WTC11 (cell line): ENCODE measurements at places on chromosomes 3 and 15.
A peak's percentile ranks its signal among the peaks of the same experiment; 100 is the strongest.

- no peak for DNase-seq
Observed at GRCh38 chr15:48307586-48307985, 23.6 kb upstream of the DUT start.

- DNase-seq = no peak
Observed at GRCh38 chr3:171283183-171283847, 176.9 kb downstream of the TNIK start.

- DNase-seq = no peak
Observed at GRCh38 chr3:63150880-63151279, 127.2 kb upstream of the SYNPR start.

- no peak for DNase-seq
Observed at GRCh38 chr15:69758291-69758771, 305.7 kb downstream of the RPLP1 start.

- DNase-seq = no peak
Observed at GRCh38 chr3:56874269-56874668, 72.5 kb upstream of the ARHGEF3 start.

DNA sequence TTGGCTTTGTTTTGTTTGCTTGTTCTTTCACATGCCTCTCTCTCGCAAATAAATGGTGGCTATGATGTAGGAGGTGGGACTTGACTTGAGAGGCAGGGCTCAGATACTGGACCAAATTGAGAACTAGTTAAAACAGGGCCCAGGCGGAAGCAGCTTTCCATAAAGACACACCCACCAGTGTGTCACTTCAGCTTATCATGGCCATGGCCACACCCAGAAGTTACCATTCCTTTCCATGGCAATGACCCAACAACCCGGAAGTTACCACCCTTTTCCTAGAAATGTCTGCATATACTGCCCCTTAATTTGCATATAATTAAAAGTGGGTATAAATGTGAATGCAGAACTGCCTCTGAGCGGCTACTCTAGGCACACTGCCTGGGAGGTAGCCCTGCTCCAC, 62.6 kb upstream of the CNTN4 start:
- DNase-seq = no peak

GRCh38 chr3:152941859-152942258, 106.9 kb downstream of the P2RY1 start:
- no peak for DNase-seq

DNA sequence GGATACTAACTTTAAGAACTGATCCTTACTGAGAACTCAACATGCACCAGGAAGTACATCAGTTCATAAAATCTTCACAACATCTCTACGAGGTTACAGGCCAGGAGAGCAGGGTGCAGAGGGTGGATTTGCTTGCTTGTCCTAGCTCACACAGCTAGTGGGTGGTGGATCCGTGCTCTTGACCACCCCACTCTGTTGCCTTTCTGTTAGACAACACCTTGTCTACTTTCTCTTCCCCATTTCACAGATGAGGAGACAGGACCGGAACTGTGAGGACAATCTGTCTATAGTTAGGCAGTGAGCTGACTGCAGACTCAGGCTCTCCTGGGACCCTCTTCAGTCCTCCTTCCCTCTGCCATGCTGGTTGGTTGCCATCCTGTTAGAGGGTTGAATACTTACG, 221.7 kb upstream of the TLE3 start:
- no peak for DNase-seq

DNA sequence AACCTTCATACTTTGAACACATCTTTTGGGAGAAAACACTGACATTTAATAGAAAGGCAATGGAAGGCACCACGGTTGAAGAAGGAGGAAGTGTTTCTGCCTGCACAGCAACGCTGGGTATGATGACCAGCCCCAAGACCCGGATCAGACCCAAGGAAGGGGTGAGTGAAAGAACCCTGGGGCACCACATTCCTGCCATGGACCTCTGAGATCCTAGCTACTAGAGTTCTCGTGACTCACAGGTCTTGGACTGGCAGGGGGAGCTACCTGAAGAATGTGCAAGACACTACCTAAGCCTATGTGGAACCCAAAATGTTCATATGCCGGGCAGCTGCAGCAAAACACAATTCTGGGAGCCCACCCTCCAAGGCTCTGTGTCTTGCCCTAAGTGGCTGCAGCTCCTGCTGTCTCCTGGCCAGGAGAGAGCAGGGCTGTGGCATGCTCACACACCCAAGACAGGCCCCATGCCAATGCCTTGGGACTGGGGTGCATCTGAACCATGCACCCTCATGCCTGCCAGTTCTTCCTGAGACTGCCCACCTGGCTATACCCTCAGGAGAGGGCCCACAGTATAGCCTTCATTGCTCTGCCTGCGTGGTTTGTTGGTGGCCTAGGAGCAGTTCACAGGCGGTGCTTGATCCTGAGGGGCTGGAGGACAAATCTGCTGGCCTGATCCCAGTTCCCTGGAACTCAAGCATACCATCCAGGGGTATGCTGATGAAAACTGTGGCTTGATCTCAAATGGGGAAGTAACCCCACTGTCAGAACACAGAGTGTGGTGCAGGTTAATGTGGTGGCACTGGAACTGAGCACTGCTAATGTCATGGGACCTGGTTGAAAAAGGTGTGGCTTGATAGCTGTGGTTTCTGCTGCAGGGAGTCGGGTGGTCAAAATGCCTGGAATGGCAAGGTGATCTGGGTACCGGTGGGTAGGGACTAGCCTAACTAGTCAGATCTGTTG, 353.3 kb upstream of the ARHGEF26 start:
- no peak for DNase-seq

GRCh38 chr3:124483915-124484470, 246.3 kb upstream of the UMPS start:
- DNase-seq = no peak

DNA sequence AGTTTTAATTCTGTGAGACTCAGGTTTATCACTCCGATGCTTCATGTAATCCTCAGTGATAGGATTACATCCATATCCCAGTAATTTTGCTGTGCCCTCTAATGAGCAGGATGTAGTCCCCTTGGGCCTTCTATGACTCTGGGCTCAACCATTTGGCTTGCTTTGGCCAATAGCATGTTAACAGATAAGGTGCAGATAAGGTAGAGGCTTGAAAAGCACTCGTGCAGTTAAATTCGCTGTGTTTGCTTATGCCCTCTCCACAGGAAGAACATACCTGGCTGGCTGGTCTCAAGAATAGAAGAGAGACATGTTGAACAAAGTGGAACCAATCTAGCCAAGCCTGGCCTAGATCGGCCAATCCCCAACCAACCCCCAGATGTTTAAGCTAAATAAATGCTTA, 20.1 kb downstream of the CCDC13 start:
- DNase-seq = no peak

GRCh38 chr3:134854254-134854653, 59.2 kb downstream of the EPHB1 start:
- DNase-seq = no peak

DNA sequence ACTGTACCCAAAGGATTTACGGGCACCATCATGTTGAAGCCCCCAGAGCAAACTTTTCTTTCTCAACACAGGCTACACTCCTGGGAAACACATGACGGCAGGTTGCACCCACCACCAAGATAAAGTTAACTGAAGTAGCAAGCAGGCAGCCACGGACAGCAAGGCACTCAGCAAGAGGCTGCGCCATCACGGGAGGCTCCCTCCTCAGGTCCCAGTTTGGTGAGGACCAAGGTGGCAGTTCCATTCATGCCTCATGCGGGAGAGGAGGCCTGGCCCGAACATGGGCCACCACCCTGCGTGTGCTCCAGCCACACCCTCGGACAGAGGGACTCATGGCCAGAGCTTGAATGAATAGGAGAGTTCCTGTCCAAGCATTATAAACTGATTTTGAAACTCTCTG, 6.8 kb downstream of the ADCY5 start:
- DNase-seq = no peak

- DNase-seq = no peak
Observed at GRCh38 chr15:96804754-96805153, 474.3 kb downstream of the NR2F2 start.

- DNase-seq = no peak
Observed at GRCh38 chr15:65731926-65732325, 60.2 kb downstream of the DENND4A start.

GRCh38 chr3:122898298-122898697, 103.4 kb downstream of the SLC49A4 start:
- DNase-seq = no peak

DNA sequence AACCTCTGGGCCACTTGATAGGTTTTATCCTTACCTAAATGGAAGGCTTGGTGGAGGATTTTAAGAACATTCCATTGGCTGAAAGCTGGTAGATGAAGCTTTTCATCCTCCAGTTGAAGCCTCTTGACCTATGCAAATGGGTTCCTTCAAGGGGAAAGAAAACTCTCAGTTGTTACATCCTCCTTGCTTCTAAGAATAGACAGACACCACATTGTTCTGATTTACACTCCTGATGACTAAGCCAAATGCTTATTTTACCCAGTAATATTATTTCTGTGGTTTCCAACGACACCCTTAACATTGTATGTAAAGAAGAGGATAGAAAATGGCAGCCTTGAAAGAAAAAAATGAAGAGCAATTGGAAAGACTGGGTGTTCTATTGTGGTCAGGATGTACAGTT, 480.5 kb downstream of the OTOL1 start:
- DNase-seq = no peak

- DNase-seq = no peak
Observed at GRCh38 chr3:147651107-147651778, 242.1 kb downstream of the ZIC1 start.

- DNase-seq = no peak
Observed at GRCh38 chr3:53081318-53081717, 35.4 kb upstream of the SFMBT1 start.

DNA sequence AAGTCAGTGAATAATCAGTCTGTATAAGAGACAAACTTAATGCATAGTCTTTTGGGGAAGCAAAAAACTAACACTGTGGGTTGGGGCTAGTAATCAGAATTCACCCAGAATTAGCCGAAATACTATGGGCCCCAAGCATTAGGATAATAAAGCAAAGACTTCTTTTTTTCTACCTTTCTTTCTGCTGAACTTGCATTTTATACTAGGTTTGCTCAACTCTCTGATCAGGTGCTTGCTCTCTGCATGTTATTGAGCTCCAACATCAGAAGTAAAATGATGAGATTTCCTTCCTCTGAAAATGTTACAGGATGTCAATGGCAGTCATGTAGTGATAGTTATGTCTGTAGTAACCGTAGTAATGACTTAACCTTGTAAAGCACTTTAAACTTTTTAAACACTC, 216.6 kb downstream of the KCNMB2 start:
- no peak for DNase-seq

DNA sequence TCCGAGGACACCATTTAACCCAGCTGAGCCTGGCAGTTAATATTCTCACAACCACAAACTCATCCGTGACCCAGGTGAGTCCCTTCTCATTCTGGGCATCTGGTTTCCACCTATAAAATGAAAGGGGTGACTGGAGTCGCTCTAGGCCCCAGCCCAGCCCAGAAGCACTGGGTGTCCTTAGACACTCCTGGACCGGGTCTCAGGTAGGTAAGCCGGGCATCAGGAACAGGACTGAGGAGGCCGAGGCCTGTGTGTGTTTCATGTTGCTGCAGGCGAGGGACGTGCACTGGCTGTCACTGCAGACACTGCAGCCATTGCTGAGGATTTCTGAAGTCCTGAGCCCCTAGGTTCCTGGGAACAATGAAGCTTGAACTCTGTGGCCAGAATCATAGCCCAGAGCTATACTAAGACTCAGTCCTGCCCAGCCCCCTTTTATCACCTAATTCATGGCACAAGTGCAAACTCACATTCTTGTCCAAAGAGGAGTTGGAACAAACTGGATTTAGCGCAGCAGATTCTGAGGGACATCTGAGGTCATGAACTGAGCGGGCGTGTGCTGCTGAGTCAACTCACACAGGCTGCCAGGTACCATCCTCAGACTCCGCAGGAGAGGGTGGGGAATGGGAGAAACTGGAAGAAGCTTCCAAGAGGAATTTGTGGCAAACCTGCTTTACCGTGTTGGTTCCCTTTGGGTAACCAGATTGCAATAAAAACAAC, 184.9 kb downstream of the FAM43A start:
- no peak for DNase-seq

DNA sequence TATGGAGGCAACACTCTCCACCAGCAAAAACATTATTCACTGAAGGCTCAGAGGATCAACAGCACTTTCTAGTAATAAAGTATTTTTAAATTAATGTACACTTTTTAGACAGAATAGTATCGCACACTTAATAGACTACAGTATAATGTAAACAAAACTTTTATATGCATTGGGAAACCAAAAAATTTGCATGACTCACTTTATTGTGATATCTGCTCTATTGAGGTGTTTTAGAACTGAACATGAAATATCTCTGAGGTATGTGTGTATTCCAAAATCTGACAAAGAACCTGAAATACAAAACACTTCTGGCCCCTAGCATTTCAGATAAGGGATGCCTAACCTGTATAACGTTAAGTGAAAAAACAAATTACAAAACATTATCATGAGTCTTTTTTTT, 99.7 kb downstream of the PRICKLE2 start:
- DNase-seq = no peak

DNA sequence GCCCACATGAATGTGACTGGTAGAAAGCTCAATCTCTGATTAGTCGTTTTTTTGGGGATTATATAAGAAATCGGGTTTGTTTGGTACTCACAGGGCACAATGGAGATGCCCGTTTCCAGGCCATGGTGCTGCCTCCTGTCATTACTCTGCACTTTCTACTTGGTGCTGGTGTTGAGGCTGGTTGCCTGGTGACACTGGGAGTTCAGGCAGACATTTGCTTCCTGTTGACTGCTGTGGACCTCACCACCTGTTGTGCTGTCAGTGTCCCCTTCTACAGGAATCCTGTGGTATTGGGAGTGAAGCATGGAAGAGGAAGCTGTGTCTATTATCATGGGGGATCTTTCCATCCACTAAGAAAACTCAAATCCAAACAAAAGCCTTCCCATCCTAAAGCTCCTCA, 227.2 kb upstream of the TBL1XR1 start:
- DNase-seq = no peak

DNA sequence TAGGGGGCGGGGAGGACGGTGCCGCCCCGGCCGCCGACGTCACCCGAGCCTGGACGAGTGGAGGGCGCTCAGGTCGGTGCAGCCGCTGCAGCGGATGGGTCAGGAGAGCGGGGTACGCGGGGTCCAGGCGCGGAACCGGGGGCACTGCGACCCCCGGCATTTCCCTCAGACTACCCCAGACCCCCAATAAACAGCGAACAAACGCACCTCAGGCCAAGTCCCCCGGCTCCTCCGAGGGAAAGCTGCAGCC, 78.9 kb downstream of the IQSEC1 start:
- DNase-seq = peak; percentile 46

DNA sequence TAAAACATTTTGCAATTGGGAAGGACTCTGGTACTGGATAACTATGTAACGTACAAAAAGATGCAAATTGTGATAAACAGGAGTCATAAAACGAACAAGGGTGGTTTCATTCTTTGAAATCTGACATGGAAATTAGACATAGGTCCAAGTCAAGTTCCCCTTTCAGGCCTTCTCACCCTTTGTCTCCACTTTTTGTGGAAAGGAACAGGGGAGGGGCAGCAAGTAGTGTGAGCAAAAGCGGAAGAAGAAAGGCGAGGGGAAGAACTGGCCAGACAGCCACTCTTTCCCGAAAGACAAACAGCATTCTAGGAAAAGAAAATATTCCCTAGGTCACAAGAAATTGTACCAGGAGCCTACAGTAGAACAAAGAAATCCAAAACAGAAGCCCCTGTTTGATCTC, 52.6 kb downstream of the MCF2L2 start:
- DNase-seq = no peak

- DNase-seq = no peak
Observed at GRCh38 chr3:194219826-194220410, 84.0 kb downstream of the HES1 start.
